Renal cortical epithelial cell (primary cell): ENCODE measurements at places on chromosomes 2 and 18. TPM values are rescaled to one million over a fixed set of nuclear protein-coding genes. Genes with fewer than 3 reads are reported as not detected.
A peak's percentile ranks its signal among the peaks of the same experiment; 100 is the strongest.

Gene IL1A
- 0.15 and 6.3 TPM in 2 replicates for total RNA-seq

Gene POTEC
- total RNA-seq = 0.52 TPM in 1 of 2 replicates, not detected in the other

Gene KLHL41
- 0.35 TPM in 1 of 2 replicates, not detected in the other for total RNA-seq

Gene CCDC68
- 3.8 and 5.5 TPM in 2 replicates for total RNA-seq

Gene CRYGD
- total RNA-seq = not detected in 2 replicates

Gene GKN2
- total RNA-seq = not detected in 2 replicates

Gene FAM161A
- total RNA-seq = 0.69 and 3.3 TPM in 2 replicates

Gene AOX1
- total RNA-seq = 8.0 and 60.4 TPM in 2 replicates

Gene SLC8A1
- 11.7 and 12.9 TPM in 2 replicates for total RNA-seq

GRCh38 chr18:11237066-11237465, 87.7 kb upstream of the PIEZO2 start:
- DNase-seq = no peak

- no peak for DNase-seq
Measured at GRCh38 chr2:58796239-58796910, 555.2 kb upstream of the FANCL start.

DNA sequence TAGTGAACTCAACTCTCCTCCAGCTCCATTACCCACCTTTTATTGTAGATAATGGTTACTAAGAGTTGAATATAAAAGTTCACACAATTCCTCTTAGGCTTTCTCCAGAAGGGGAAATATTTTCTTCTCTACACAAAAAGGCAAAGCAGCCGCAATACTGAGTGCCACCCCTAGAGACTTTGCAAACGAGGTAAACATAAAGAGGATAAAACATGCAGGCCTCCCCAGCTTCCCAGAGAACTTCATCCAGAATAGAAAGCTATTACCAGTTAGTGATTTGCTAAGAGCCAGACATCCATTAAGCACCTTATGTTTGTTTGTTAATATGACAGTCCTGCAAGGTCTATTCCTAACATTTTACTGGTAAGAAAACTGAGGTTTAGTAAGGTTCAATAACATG, 17.4 kb downstream of the ZNF521 start:
- DNase-seq = no peak

- DNase-seq = no peak
Measured at GRCh38 chr18:37230768-37231167, 334.8 kb downstream of the CELF4 start.

GRCh38 chr2:46852598-46852997, 63.0 kb downstream of the MCFD2 start:
- DNase-seq = no peak

- DNase-seq = no peak
Measured at GRCh38 chr2:241673797-241674725, 12.6 kb downstream of the DTYMK start.

- DNase-seq = peak; percentile 96
Measured at GRCh38 chr2:46850742-46851141, 64.9 kb downstream of the MCFD2 start.

GRCh38 chr2:162261032-162261945, 18.0 kb upstream of the FAP start:
- DNase-seq = peak; percentile 33

DNA sequence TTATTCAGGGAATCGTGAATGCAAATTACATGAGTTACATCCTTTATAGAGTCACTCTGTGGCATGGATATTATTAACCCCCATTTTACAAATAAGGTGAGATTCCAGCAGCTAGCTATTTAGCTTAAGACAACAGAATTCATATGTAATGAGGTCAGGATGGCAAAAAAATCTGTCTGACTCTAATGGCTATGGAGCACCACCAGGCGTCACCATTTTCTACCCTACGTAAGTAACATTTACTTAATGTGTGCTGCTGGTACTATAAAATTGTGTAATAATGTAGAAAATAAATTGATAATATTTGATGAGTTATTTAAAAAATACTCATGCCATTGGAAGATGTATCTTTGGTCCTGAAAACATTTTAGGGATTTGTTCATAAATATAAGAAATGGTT, 2040.1 kb upstream of the LRRTM1 start:
- no peak for DNase-seq

- DNase-seq = peak; percentile 26
Measured at GRCh38 chr2:202158796-202159195, 79.6 kb downstream of the SUMO1 start.

DNA sequence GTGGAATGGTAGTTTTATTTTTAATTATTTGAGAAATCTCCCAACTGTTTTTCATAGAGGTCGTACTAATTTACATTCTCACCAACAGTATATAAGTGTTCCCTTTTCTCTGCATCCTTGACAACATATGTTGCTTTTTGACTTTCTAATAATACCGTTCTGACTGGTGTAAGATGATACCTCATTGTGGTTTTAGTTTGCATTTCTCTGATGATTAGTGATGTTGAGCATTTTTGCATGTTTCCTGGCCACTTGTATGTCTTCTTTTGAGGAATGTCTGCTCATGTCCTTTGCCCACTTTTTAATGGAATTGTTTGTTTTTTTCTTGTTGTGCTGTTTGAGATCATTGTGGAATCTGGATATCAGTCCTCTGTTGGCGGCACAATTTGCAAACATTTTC, 242.5 kb downstream of the ZNF521 start:
- DNase-seq = no peak

DNA sequence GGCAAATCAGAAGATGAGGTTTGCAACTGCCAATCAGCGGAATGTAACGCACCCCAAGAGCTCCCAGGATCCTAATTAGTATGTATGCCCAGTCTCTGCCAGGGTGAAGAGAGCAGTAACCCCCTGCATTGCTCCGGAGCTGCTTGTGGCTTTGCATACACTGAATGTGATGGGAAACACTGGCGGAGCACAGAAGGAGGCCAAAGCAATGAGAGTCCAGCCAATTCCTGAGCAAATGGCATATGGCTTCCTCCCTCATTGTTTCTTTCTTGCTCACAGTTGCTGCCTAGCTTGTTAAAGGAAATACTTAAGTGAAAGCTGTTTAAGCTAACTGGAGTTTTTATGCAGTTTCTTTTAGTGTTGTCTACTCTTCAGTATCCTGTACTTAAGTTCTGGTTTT, 343.5 kb upstream of the NT5C1B start:
- no peak for DNase-seq

DNA sequence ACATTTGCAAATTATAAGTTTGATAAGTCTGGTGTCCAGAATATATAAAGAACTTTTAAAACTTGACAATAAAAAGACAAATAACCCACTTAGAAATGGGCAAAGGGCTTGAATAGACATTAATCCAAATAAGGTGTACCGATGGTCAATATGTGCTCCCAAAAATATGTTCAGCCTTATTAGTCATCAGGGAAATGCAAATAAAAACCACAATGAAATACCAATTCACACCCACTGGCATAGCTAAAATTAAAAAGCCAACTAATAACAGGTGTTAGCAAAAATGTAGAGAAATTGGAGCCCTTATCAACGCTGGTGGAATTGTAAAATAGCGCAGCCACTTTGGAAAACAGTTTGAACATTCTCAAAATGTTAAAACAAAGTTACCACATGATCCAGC, 79.0 kb upstream of the SCG2 start:
- DNase-seq = no peak

DNA sequence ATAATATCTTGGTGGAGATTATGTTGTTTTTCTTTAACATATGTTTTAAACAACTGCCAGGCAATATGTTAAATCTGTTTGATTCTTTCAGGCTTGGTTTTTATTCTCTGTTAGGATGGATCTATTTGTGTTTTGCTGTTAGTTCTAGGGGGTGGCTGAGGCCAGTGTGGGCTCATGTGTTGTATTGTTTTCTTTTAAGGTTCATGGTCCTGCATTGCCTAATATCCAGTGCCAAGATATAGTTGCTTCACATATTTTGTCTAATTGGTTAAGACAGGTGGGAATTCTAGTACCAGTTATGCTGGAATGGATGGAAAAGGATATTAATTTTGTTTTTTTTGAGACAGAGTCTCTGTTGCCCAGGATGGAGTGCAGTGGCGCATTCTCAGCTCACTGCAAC, 7.6 kb downstream of the METAP1D start:
- no peak for DNase-seq

DNA sequence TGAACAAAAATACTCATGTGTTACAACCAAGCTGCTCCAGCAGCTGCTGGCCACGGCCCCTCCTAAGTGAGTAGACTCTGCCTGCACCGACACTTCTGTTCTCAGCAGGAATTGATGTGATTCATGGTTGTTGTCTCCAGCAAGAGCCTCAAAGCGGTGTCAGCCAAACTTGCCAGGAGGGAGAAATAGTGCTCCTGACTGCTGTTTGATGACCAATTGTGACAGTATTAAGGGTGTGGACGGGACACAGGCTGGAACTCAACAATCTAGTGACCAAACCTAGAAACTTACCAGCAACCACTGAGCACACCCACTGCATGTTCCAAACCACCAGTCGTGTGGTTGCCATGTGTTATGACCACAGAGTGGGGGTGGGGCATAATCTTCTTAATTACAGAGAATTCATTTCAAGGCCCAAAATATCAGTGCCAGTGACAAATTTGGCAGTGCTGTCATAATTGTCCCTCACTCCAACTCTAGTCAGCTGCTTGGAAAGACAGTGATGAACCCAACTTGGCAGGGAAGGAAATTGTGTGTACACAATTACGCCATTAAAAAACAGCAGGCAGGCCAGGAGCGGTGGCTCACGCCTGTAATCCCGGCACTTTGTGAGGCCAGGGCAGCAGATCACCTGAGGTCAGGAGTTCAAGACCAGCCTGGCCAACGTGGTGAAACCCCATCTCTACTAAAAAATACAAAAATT, 30.4 kb downstream of the FBLN7 start:
- no peak for DNase-seq
